ENCODE measurements at places on chromosomes 5 and 9.

- no peak for DNase-seq
Measured at GRCh38 chr9:7340451-7340850, 459.1 kb downstream of the DMAC1 start.

- no peak for DNase-seq
Measured at GRCh38 chr5:133932441-133933168, 35.8 kb downstream of the C5orf15 start.

GRCh38 chr9:126411225-126411947 is 84.8 kb downstream of the MVB12B start:
- no peak for DNase-seq

GRCh38 chr5:33206962-33207506 is 233.7 kb upstream of the TARS1 start:
- DNase-seq: no peak

DNA sequence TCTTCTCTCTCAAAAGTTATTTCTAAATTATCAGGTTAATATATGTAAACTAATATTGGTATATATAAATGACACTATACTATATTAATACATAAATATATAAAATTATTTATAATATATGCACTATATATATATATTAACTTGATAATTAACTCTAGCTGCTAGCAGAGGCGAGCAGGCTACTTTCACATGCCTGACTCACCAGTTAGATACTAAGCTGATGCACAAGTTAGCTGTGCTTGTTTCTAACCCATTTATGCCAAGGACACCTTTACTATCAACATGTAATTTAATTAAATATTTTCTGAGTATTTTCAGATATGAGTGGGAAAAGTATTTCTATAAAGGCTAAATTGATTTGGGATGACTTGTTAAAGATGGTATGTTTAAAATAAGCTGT is 70.1 kb downstream of the TRIO start:
- DNase-seq: no peak

DNA sequence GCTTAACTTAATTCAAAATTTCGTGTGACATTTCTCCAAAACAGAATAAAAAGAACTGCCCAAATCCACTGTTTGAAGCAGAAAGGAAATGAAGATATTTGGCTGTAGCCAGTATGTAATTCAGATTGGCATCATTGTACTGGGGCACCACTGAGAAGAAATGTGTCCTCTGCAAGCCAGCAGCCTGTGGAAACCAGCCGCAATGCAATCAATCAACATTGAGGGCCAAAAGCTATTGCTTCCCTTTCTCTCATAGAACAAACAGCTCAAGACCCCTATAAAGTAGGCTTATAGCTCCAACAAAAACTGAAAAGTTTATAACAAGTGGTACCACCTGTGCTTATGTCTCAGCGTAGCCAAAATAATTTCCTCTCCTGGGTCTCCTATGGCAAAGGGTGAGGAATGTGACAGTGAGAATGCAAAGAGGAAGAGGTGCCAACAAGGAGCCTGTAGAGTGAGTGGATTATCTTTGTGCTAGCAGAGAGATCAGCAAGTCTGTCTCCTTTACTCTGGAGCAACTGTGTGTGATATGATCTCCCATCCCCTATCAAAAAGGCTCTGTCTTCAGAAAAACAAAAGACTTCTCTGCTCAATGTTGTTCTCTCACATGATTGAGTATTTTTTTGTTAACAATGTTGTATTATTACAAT is 1072.3 kb upstream of the DMAC1 start:
- no peak for DNase-seq

- DNase-seq: no peak
Measured at GRCh38 chr5:21452449-21452848, 1400.7 kb downstream of the CDH12 start.

- DNase-seq: no peak
Measured at GRCh38 chr5:174355208-174355612, 309.7 kb downstream of the NSG2 start.

GRCh38 chr5:37896159-37896558 is 56.3 kb upstream of the GDNF start:
- DNase-seq: no peak

DNA sequence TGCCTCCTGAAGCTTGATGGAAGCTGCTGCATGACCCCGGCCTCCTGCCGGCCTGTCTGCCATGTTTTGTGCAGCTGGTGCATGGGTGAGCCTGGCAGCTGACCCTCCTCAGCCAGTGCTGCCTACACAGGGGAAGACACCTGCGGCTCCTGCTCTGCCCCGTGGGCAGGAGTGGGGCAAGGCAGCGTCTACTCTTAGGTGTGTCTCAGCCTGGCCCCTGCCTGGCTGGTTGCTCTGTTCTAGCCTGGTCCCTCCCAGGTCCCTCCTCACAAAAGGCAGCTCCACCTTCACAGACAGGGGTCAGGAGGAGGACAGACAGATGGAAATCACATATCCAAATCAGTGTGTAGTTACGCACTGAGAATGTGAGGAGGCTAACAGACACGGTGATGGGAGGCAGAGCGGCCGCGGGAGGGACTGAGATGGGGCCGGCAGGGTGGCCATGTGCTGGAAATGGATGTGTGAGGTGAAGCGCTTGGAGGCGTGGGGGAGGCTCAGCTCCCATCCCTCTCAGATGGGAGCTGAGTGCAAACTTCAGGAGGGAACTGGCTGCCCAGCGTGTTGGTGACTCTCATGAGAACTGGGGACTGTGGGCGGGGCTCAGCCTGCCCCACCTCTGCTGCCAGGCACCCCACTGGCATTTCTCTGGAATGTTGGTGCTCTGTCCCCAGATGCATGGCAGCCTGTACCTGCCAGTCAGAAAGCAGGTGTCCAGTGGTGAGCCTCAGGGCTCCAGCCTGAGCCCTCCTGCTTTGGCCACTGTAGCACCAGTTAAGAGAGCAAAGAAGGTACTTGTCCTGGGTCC is 43.4 kb downstream of the PPARGC1B start:
- DNase-seq: no peak

DNA sequence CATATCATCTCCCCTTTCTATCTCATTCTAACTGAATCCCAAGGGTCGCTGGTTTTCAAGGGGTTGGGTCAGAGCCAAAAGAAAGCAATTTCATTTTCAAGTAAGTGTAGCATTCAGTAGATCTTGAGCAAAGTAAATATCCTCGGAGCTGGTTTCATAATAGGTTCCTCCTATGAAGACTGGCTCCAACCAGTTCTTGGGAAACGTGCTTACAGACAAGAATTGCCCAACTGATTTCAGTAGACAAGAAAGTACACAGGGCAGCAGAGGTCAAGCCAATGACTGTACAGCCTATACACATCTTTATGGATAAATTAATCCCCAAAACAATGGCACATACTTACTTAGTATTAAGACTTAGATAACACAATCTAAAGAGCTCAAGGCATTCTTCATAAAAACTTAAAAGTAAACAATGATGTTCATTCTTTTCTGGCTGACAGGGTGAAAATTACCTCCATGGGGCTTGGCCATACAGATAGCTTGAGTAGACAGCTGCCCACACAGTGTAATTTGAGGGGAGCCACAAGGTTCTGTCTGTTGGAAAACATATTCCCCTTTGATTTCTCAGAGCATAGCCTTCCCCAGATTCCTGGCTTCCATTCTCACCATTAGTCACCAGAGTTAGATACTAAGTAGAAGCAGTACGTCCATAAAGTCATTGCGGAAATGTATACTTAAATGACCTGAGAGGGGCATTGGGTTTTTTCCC is 163.9 kb downstream of the ARRDC3 start:
- DNase-seq: no peak

DNA sequence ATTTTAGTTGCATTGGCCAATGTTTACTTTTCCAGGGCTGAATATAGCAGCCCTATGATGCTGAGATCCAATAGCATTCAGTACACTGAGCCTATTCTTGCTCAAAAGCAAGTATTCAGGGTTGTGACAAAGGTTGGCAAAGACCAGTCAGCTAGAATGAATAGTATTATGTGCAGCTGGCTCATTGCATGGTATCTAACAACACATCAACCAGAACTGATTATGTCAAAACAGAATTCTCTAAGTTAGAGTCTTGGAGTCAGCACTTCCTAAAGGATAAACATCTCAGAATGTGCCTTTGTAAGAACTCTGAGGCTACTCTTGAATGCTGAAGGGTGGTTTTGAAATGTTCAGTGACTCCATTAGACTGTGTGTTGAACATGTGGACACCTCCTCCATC is 774.5 kb upstream of the RGMB start:
- no peak for DNase-seq

GRCh38 chr9:111000202-111000601 is 38.1 kb downstream of the LPAR1 start:
- DNase-seq: no peak

DNA sequence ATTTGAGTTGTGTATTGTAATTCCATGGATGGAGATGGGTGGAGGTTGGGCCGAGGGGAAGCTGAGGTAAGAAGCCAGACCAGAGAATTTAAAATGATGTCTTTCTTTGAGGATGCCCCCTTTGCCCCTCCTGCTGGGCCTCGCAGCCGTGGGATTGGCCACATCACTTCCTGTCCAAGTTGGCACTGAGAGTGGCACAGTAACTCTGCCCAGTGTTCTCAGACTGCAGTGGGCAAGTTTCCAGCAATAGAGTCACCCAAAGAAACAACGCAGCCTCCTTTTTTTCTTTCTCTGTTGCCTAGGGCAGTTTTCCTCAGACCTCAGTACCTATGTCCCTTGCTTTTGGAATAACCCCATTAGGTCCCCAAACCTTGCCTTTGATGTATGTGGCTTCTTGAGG is 306.6 kb upstream of the DMRT1 start:
- DNase-seq: peak; percentile 51

GRCh38 chr9:134181648-134182034 is 17.3 kb upstream of the RNU6ATAC start:
- DNase-seq: no peak

DNA sequence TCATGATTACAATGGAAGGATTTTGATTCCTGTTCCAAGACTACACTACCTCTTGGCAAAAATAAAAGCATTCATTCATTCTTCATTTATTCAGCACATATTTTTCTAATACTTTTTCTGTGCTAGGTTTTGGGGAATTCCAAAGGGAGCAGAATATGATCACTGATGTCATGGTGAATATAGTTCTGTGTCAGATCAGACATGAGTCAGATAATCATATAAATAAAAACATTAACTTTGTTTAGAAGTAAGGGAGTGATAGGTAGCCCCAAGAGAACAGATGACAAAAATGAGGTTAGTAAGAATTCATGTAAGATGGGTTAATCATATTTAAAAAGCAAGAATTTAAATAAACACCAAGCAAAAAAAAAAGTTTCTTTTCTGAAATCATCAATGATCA is 94.1 kb upstream of the RANBP6 start:
- DNase-seq: no peak
